Spinal cord (tissue), 10 donors: ENCODE measurements at places on chromosomes 2 and 18. TPM values are rescaled to one million over a fixed set of nuclear protein-coding genes. Genes with fewer than 3 reads are reported as not detected.

Gene RFX8
- polyA plus RNA-seq = 1.1 TPM

Gene UGT1A3
- polyA plus RNA-seq = not detected

DNA sequence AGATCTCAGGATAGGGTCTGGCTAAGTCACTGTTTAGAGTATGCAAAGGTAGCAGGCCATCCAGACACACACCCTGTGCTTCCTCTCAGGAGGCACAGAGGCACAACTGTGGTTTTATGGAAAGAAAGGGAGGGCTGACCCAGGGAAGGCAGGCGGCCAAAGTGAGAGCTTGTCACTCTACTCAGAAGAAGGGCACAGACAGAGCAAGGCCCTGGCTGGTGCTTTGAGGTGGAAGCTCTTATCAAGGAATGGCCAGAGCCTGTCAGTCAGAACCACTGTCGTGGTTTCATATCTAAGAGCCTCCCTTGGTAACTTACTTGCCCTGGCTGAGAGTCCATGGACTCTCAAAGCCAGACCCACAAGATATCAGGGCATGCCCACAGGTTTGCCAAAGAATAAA is 40.7 kb downstream of the SLC9A2 start:
- DNase-seq = no peak

DNA sequence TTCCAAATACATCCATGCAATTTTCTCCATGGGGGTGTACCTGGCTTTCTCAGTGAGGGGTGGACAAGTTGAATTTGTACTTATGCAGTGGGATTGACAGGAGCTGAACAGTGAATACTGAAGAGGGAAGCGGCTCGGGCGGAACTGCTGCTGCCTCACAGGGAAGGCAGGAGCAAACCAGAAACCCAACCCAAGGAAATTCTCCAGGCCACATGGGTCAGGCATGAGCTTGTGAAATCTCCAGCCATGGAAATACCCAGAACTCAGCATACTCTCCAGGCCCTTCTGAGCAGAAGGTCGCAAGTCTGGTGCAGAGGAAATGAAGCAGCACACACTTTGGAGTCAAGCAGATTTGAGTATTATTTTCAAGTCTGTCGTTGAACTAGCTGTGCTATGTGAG is 26.5 kb upstream of the INO80C start:
- DNase-seq = no peak

- no peak for DNase-seq
Measured at GRCh38 chr2:226524381-226524843, 275.2 kb downstream of the IRS1 start.

GRCh38 chr2:97906307-97906706 is 89.4 kb downstream of the TMEM131 start:
- no peak for DNase-seq

GRCh38 chr2:37223131-37223530 is 8.3 kb downstream of the CEBPZ start:
- DNase-seq = no peak
